ENCODE measurements at places on chromosomes 6 and 20. TPM values are rescaled to one million over a fixed set of nuclear protein-coding genes. Genes with fewer than 3 reads are reported as not detected.

GRCh38 chr20:13841206-13841605, 56.4 kb downstream of the NDUFAF5 start:
- DNase-seq, result no peak
- no peak overlapping the region for H3K4me3 ChIP-seq
- H3K27me3 ChIP-seq, result peaks cover 33% of the 10 kb centered on the region
- H3K36me3 ChIP-seq, result no peaks in the 10 kb centered on the region
- peaks cover 9% of the 10 kb centered on the region for H3K4me1 ChIP-seq
- no peak overlapping the region for H3K27ac ChIP-seq

GRCh38 chr6:32431142-32431541, 8.5 kb upstream of the HLA-DRA start:
- H3K27me3 ChIP-seq, result peaks cover 10% of the 10 kb centered on the region
- no peaks in the 10 kb centered on the region for H3K4me1 ChIP-seq
- DNase-seq, result no peak
- H3K4me3 ChIP-seq, result no peak overlapping the region

Gene GABBR1
- total RNA-seq, result 127 TPM

Gene CNR1
- 26.2 TPM for total RNA-seq

Gene SLPI
- total RNA-seq, result not detected

- no peak for DNase-seq
- H3K36me3 ChIP-seq, result no peaks in the 10 kb centered on the region
- H3K4me1 ChIP-seq, result peaks cover 25% of the 10 kb centered on the region
- H3K4me3 ChIP-seq, result no peak overlapping the region
- peaks cover 15% of the 10 kb centered on the region for H3K27me3 ChIP-seq
These were observed 6.6 kb upstream of the SERPINB9 start for GRCh38 chr6:2909718-2910117.

All from progenitor cell of endocrine pancreas (in vitro differentiated cells).